ENCODE measurements at places on chromosomes 7 and 10. TPM values are rescaled to one million over a fixed set of nuclear protein-coding genes. Genes with fewer than 3 reads are reported as not detected.

AFAP1L2 gene
- total RNA-seq, result 1.1 TPM

STK17A gene
- 53.5 TPM for total RNA-seq

AEBP1 gene
- total RNA-seq, result not detected

- no peak for DNase-seq
Observed at GRCh38 chr10:124703778-124704427, 40.3 kb downstream of the FAM53B start.

DNA sequence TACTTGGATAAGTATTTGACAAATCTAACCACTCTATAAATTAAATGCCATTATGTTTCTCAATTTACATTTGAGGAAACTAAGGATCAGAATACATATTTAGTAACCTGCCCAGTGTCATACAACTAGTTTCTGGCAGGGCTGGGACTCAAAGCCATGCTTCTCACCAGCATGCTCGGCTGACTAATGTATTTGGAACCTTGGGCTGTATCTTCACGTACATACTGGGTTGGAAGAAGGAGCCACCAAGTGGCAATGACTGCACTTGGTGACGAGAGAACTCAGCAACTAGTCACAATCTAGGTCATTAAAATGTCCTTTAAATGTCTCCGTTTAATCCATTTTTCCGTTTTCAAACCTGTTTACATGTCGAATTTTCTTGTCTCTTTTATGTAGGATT, 42.9 kb downstream of the CHRM2 start:
- no peak for DNase-seq

DNA sequence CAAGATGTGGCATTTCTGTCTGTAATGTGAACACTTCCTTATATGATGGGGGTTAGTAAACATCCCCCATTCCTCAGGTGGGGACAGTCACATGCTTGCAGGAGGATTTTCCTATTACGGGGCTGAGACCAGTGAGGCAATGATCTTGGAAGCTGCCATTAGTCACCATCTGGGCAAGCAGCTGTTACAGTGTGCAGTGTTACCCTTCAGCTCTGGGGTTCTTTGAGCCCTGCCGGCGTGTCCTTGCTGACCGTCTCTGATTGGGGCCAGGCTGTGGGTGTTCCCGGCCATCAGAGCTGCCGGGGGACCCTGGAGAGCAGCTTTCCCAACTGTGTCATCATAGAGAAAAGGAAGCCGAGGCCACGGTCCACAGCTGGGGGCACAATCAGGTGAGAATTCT, 126.8 kb upstream of the FAM20C start:
- no peak for DNase-seq

- no peak for DNase-seq
Observed at GRCh38 chr10:45410807-45411606, 37.0 kb downstream of the ALOX5 start.

DNA sequence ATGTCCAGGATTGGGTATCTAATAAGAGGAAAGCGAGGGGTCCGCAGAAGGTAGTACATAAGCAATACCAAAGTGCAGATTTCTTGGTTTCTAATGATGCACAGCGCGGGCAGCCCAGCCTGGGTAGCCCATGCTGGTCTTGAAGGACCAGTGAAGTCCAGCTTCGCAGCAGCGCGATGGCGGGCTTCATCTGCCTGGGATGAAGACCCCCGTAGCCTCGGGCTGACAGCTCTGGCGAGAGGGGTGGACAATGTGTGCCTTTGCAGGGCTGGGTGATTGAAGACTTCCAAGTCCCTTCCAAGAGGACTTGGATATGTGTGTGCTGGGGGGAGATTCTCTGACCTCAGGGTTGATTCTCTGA, 2.2 kb downstream of the SORCS3 start:
- no peak for DNase-seq

DNA sequence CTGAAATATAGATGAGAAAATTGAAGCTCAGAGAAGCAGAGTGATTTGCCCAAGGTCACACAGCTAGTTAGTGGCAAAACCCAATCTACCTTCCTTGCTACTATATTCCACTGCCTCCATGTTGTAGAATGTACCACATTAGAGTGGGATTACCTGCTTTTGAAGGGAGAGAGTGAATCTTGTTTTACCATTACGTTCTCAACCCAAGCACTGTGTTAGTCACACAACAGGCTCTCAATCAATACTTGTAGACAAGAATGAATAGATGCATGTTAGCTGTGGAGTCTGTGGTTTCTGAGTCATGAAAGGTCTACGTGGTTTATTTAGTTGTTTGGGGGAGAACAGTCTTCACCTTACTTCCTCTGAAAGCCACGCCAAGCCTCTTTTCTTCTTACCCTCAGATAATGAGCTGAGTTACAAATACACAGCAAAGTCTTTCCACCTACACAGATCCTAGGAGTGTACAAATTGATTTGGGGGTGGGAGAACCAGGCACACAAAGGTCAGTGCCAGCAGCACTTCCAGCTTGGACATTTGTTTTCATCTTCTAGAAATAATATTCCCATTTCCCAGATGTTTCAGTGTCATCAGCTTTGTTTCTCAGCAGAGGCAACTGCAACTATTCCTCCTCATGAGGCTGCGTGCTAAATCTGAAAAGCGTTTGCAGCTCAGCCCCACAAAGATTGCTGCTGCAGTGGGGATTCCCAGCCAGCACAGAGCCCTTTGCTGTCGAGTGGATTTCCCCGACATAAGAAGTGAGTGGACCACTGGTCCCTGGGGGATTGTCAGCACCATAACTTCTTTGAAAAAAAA, 71.5 kb upstream of the ADO start:
- DNase-seq, result peak; percentile 62

GRCh38 chr10:71052076-71052660, 160.2 kb upstream of the UNC5B start:
- no peak for DNase-seq

DNA sequence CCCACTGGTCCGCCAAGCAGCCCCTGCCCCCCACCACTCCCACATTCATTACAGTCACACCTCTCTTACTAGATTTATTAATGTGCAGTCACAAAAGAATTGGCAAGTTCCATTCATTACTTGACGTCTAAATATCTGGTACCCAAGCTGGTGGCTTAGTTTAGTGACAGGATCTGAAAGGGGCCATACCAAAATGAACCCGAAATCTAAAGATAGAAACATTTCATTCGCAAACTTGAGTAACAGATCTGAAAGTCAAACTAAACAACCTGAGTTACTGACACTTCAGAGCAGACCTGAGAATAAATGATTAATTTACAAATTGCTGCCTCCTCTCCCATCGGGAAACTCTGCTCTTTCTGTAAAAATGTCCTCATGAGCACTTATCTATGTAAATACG, 53.4 kb downstream of the TNS3 start:
- no peak for DNase-seq

DNA sequence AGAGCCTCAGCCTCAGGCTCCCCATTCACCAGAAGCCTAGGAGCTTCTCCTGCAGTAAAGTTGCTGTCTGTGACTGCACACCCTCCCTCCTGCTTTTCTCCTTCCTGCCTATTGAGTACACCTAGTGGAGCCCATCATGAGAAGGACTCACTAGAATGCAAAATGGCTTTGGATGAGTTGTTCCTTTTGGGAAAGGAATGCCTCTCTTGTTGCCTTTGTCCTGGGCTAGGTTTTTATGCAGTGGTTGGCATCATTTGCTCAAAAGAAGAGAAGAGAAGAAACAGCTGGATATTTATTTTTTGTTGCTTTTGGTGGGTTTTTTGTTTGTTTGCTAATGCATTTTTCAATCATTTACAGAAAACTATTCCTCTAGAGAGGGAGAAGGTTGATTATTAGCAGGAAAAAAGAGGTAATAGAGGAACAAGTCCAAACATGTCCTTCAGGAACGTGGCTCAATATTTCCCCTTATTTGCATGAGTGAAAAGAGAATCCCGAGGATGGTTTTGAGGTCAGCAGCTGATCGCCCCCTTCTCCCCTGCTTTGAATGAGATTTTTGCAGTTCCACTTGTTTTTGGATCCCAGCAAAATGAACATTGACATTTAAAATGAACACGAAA, 369.9 kb upstream of the NRP1 start:
- DNase-seq, result no peak

GRCh38 chr7:28029051-28029450, 151.5 kb downstream of the JAZF1 start:
- DNase-seq, result no peak

GRCh38 chr7:90988996-90989765, 275.1 kb upstream of the FZD1 start:
- DNase-seq, result no peak

DNA sequence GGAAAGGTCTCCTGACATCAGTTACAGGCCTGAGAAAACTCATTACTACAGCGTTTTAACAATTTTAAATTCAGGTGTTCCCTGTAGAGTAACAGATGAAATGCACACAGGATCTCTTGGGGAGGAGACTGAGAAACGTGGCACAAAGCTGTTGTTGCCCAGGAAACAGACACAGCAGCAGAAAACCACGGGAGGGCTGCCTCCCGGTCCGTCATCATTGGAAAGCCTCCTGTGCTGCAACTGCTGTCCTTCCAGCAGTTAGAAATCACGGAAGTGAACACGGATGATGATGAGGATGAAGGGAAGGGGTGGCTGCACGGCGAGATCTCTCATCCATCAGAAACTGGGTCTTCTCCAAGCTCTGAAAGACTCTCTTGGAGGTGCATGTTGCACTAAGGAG, 94.6 kb upstream of the RNF32 start:
- no peak for DNase-seq

DNA sequence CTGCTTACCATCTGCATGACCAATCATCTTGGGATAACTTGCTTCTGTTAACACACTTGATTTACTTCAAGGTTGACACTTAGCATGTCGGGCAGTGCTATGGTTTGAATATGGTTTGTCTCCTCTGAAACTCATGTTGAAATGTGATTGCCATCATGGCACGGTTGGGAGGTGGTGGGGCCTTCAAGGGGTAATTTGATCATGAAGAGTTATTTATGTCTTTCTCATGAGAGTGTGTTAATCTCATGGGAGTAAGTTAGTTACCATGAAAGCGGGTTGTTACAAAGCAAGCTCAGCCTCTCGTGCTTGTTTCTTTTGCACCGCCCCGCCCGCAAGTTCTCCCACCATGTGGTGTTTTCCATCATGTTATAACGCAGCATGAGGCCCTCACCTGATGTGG, 163.6 kb downstream of the DOCK4 start:
- no peak for DNase-seq

- no peak for DNase-seq
Observed at GRCh38 chr10:28710202-28710886, 33.0 kb downstream of the BAMBI start.

GRCh38 chr10:32179836-32180235, 123.6 kb upstream of the KIF5B start:
- DNase-seq, result no peak

Measured in Calu3 (cell line).